ENCODE measurements at places on chromosomes 7 and 10. TPM values are rescaled to one million over a fixed set of nuclear protein-coding genes. Genes with fewer than 3 reads are reported as not detected.

DNA sequence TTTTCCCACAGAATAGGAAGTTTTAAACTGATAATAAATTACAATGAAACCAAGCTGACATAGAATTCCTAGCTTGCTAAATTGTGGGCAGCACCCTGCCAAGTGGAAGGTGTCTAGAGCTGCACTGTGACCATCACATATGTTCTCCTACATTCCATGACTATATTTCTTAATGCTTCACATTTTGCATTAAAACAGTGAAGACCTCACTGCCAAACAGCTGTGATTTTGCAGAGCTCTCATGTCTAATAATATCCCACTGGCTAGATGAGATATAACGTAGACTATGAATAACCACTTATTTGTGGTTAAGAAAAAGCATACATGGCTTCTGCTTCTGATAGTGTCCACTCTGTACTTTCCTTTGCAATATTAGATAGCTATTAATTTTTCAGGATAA, 228.3 kb upstream of the TEX47 start:
- DNase-seq = no peak

GRCh38 chr7:21426286-21427181, 1.3 kb upstream of the SP4 start:
- no peak for DNase-seq

- DNase-seq = no peak
These were observed 140.9 kb upstream of the FAM3C start for GRCh38 chr7:121537031-121537430.

The ASZ1 gene
- total RNA-seq = not detected

DNA sequence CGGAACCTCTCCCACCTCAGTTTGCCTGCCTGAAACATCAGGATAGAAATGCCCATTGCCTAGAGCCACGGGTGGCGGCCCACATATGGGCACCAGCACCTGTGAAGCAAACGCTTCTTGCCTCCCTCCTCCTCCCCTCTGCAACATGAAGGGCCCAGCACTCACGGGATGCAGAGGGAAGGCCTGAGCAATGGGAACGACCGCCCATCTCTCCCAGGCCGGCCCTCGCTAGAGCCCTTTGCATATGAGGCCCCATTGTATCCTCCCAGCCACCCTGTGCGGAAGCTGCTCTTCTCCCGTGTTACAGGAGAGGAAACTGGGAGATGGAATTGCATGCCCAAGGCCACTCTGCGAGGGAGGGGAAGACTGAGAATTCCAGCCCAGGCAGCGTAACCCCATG, 88.2 kb downstream of the RGS10 start:
- DNase-seq = no peak

DNA sequence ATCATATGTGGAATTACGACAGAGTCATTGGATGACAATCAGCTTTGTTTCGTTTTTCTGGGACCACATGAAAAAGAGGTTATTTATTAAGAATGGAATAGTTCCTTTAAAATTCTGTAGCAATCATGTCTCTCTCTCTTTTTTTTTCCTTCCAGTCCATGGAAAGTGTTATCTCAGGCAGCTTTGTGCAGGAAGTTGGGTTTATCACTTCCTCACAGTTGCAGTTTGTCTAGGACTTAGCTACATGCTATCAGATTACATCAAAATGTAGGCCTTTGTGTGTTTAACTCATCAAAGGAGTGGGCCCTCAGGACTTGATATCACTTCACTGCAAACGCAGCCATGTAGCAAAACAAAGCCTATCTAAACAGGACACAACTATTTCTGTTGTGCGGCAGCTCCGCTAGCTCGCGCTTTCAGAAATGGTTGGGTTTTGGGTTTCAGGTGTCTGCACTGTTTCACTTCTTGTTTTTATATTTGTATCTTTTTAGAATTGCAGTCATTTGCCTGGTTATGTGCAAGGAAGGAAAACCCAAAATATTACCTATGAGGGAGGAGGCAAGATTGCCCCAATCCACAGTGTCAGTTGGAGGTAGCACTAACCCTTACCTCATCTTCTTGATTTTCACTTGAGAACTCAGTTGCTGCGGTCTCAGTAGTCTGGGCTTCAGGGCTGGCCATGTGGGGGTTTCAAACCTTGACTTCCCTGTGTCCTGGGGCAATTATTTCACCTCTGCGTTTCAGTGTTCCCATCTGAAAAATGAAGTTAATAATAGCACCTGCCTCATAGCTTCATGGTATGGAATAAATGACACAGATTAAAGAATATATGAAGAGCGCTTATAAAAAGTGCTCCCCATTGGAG, 66.7 kb downstream of the HHEX start:
- no peak for DNase-seq

The DHX32 gene
- 12.7 TPM for total RNA-seq
